ENCODE measurements at places on chromosomes 6 and 20. TPM values are rescaled to one million over a fixed set of nuclear protein-coding genes. Genes with fewer than 3 reads are reported as not detected.

COQ3 gene
- 2.2 TPM for total RNA-seq

HLA-DRB5 gene
- 279 TPM for total RNA-seq

CPXM1 gene
- total RNA-seq: 10.2 TPM

ATP9A gene
- 23.1 TPM for total RNA-seq

PEX3 gene
- total RNA-seq: 14.7 TPM

TRIM31 gene
- 0.62 TPM for total RNA-seq

TRIM15 gene
- total RNA-seq: not detected

SPATS1 gene
- total RNA-seq: 1.8 TPM

FAM217A gene
- not detected for total RNA-seq

- no peak for DNase-seq
Measured at GRCh38 chr6:105873799-105874198, 212.3 kb upstream of the PRDM1 start.

- DNase-seq: no peak
Measured at GRCh38 chr20:36895036-36895435, 19.1 kb downstream of the TLDC2 start.

DNA sequence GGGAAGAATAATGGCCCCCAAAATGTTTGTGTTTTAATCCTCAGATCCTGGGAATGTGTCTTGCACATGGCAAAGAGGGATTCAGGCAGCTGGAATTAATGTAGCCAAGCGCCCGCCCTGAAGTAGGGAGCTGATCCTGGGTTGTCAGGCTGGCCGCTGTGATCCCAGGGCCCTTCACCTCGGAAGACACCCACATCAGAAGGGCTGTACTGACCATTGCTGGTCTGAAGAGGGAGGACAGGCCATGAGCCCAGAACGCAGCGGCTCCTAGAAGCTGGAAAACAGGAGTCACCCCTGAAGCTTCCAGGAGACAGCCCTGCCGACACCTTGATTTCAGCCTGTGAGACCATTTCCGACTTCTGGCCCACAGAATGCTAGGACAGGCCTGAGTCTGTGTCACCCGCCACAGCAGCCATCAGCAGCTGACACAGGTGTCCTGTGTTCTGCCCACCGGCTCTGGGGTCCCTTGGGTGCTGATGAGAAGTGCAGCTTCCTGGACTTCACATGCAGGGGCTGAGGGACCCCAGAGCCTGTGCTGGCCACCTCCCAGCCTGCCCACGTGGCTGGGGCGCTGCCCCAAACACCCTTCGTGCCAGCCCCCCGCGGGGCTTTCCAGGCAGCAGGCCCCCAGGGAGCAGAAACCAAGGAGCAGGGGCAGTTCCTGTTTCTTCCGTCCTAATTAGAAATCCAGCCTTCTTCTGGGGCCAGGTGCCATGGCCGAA is 86.3 kb downstream of the ERMARD start:
- no peak for DNase-seq

DNA sequence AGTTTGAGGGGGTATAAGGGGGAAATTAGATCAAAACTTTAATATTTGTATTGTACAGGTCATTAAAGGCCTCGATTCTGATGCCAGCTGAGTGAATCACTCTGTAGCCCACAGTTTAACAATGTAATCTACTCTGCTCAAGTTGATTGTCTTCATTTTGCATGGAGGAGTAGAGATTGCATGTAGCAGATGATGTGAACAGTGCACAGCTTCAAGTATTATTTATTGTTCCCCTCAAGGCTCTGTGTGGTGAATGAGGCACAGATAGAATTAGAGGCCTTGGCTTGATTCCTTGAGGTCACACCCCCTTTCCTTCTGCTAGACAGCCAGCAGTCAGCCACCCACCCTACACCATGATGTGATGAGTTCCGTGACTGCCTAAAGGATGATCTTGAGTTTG is 38.1 kb downstream of the TXLNB start:
- DNase-seq: no peak

DNA sequence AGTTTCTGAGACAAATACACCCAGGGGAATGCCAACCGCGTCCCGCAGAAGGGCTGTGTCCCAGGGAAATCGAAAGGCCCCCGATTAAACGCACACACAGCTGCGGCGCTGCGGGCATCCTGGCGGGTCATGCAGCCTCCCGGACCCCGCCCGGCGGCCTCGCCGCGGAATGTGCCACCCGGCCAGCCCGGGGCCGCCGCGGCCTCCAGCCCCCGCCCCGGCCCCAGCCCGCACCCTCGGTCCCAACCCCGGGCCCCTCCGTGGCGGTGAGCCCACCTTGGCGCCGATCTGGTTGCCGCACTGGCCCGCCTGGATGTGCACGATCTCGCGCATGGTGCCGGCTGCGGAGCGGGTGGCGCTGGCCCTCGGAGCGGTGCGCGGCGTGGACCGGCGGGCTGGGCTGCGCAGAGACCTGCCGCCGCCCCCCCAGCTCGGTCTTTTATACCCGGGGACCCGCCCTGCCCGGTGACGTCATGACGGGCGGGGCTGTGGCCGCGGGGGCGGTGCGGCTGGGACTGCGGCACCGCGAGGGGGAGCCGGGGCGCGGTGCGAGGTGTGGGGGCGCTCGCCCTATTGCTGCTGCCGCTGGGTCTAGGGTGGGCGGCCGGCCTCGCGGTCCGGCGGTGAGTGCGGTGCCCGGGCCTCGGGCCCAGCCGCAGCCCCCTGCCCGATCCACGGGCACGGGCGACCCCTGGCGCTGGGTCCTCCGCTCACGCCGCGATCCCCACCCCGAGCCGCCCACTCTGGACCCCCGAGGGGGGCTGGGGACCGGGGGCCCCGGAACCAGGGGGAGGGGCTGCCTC is at the start of gene TUBB2A:
TUBB2A (minus strand) TSS at position 414 of the 803 bp plus-strand sequence; CDS start at position 333, 81 bp downstream.
- DNase-seq: peak; percentile 86

GRCh38 chr20:8722277-8722928 is 346.5 kb upstream of the PLCB4 start:
- no peak for DNase-seq

DNA sequence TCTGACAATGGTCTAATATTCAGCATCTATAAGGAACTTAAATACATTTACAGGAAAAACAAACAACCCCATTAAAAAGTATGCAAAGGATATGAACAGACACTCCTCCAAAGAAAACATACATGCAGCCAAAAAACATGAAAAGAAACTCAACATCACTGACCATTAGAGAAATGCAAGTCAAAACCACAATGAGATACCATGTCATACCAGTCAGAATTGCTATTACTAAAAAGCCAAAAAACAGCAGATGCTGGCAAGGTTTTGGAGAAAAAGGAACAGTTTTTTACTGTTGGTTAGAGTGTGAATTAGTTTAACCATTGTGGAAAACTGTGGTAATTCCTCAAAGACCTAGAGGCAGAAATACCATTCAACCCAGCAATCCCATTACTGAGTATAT is 339.0 kb upstream of the ADGRB3 start:
- DNase-seq: no peak

GRCh38 chr20:48635361-48635760 is 192.4 kb downstream of the PREX1 start:
- no peak for DNase-seq

GRCh38 chr6:18422136-18422535 is 35.0 kb downstream of the RNF144B start:
- DNase-seq: no peak

DNA sequence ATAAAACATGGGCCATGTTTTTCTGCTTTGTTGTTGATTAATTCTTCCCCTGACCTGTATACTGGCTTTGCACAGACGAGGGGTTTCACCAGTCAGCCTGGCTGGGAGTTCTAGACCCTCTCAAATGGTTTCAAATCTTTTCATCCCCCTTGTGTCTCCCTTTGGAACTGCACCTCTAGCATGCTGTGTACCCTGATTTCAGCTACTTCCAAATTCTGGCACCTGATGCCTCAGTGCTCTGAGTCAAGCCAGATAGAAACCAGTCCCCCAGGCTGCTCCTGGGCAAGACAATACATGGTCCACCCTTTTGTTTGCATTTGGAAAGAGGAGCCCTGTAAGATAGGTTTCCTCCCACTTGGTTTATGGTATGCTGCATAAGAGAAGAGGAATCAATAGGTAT is 290.2 kb downstream of the BTBD3 start:
- DNase-seq: no peak

GRCh38 chr6:16602035-16602434 is 159.2 kb downstream of the ATXN1 start:
- DNase-seq: no peak

- DNase-seq: no peak
Measured at GRCh38 chr20:33810259-33810658, 889 bp upstream of the CHMP4B start.

DNA sequence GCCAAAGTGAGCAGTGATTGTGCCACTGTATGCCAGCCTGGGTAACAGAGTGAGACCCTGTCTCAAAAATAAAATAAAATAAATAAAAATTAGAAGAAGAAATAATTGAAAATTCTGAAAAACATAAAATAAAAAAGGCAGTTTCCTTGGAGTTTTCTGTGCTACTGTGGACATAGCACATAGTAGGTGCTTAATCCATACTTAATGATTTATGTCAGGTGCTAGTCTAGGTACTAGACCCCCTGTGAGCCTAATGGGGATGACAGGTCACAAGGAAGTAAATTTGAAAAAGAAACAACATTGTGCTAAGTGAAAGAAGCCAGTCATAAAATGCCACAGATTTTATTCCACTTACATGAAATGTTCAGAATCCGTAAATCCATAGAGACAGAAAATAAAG is 9.2 kb upstream of the SLC9A8 start:
- no peak for DNase-seq

GRCh38 chr6:137226697-137227096 is 7.5 kb upstream of the IFNGR1 start:
- no peak for DNase-seq

- peak; percentile 58 for DNase-seq
Measured at GRCh38 chr6:150685860-150686259, 86.2 kb downstream of the PLEKHG1 start.

GRCh38 chr6:47016261-47016660 is 25.9 kb downstream of the ADGRF1 start:
- no peak for DNase-seq

- DNase-seq: no peak
Measured at GRCh38 chr6:42326248-42326647, 108.6 kb upstream of the MRPS10 start.

- peak; percentile 78 for DNase-seq
Measured at GRCh38 chr6:150600301-150601017, 774 bp downstream of the PLEKHG1 start.

DNA sequence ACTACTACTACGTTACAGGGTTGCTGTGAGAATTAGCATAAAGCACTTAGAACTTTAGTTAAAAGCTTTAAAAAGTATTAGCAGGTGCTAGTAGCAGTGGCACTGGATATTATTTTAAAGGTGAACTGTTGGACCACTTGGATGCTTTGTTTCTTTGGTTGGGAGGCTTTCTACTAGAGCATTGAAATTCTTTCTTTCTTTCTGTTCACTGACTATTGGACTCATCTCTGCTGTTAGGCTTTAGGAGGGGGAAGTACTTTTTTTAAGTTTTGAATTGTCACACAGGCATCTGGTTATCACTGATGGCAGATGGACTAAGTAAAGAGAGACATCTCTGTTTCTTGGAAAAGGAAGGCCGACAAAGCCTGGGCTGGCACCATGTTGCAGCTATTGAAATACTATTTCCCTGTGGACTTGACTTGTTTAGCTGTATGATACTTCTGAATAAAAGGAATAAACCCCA is 4.8 kb downstream of the TBPL1 start:
- no peak for DNase-seq

- DNase-seq: no peak
Measured at GRCh38 chr6:40717411-40718057, 130.4 kb upstream of the LRFN2 start.

GRCh38 chr6:77074037-77074713 is 389.1 kb downstream of the HTR1B start:
- no peak for DNase-seq

DNA sequence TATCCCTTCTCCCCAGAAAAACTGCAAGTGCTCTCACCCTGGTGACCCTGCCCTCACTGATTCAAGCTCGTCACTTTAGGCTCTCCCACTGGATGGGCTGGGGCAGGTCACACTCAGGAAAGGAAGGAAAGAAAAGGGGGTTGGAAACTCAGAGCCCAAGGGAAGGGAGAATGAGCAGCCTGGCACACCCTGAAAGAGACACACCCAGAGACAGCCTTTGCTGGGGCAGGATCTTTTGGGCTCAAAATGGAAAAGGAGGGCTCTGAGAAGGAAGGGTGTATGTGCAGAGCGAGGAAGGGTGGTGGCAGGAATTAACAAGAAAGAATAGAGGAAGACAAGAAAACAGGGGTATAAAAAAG is 2.5 kb downstream of the PPP1R18 start:
- no peak for DNase-seq

- DNase-seq: no peak
Measured at GRCh38 chr6:164185471-164185871, 771.0 kb downstream of the QKI start.

GRCh38 chr6:140041571-140042332 is 667.3 kb upstream of the CITED2 start:
- no peak for DNase-seq
